Small intestine (tissue), 16 donors: ENCODE measurements at places on chromosomes 2 and 18.

- DNase-seq = no peak
Measured at GRCh38 chr18:41842886-41843285, 112.1 kb upstream of the PIK3C3 start.

- DNase-seq = no peak
Measured at GRCh38 chr2:63500398-63500797, 87.9 kb downstream of the WDPCP start.

GRCh38 chr2:218020281-218020680 lies 17.5 kb upstream of the TNS1 start:
- no peak for DNase-seq

- DNase-seq = no peak
Measured at GRCh38 chr2:231781798-231782726, 980 bp upstream of the PDE6D start.

- DNase-seq = no peak
Measured at GRCh38 chr18:63832470-63832869, 55.0 kb upstream of the SERPINB2 start.

GRCh38 chr2:28452534-28453081 lies 43.3 kb upstream of the PLB1 start:
- peak; percentile 73 for DNase-seq

GRCh38 chr2:142041105-142041504 lies 89.7 kb downstream of the LRP1B start:
- no peak for DNase-seq

- no peak for DNase-seq
Measured at GRCh38 chr2:11343368-11343649, 1.1 kb downstream of the ROCK2 start.

- DNase-seq = no peak
Measured at GRCh38 chr2:102358496-102358895, 2.9 kb downstream of the IL18R1 start.

DNA sequence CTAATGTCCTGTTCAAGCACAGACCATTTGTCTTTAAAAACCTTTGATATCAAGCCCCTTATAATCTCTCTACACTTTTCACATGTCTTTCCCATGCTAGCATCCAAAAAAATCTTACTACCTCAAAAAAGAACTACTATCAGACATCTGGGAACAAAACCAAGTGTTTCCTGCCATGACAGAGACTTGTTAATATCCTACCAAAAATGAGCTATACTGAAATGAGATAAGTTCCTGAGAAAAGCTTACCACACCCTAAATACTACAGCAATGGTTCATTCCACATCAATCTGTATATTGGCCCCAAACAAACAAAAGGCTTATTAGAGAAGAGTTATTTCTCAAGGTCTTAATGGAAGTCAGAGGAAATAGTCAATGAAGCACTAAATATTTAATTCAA lies 230.1 kb downstream of the DYM start:
- no peak for DNase-seq

DNA sequence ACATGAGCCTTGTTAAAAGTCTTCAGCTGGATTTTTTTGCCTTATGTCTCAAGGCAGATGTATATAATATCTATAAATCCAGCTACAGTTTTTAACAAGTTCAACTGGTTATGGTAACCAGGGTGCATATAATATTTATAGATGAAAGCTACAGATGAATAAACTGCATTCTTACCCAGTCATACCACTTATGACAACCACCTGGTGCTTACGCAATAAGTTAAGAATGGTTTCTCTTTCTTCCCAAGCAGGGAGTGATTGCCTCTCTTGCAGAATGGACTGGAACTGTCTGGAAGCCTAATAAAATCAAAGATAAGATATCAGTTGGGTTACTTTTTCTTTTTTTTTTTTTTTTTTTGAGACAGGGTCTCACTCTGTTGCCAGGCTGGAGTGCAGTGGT lies 19.6 kb downstream of the DHX57 start:
- DNase-seq = peak; percentile 28

GRCh38 chr2:61460163-61460562 lies 10.7 kb downstream of the USP34 start:
- no peak for DNase-seq

- DNase-seq = no peak
Measured at GRCh38 chr2:240522406-240522805, 35.4 kb downstream of the ANKMY1 start.

DNA sequence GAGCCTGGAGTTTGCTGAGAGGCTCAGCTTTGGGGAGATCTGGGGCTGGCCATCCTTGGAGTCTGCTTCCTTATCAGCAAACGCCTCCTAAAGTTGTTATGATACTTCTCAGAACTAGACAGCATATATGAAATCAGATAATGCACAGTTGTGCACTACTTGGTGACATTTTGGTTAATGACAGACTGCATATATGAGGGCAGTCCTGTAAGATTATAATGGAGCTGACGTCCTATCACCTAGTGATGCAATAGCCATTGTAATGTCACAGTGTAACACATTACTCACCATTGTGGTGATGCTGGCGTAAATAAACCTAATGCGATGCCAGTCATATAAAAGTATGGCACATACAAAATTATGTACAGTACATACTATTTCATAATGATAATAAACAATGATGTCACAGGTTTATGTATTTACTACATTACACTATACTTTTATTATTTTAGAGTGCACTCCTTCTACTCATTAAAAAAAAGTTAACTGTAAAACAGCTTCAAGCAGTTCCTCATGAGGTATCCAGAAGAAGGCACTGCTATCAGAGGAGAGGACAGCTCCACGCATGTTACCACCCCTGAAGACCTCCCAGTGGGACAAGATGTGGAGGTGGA lies 298.1 kb upstream of the REV1 start:
- no peak for DNase-seq

DNA sequence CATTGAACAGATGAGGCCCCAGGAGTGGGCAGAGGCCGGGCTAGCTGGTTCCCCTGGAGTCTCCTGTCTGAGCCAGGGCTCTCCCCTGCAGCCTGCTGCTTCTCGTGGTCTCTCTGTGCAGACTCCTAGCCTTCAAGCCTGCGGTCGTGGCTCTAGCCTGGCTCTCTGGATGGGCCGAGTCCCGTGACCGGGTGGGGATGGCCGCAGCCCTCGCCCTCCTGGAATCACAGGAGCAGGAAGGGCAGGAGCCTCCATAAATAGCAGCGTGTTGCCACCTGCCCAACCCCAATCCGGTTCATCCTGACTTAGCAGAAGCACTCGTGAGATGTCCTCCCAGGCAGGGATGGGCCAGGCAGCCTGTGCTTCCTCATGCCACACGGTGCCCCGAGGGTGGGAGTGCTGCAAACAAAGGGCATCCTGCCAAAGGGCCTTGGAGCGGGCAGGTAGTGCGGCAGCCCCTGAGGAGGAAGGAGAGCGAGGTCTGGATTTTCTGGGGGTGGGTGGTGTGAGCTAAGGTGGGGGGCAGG lies 43.9 kb downstream of the FOSL2 start:
- peak; percentile 67 for DNase-seq

GRCh38 chr2:86243950-86244733 lies 44.9 kb downstream of the MRPL35 start:
- DNase-seq = no peak

- DNase-seq = no peak
Measured at GRCh38 chr2:128467321-128467969, 148.8 kb upstream of the HS6ST1 start.

GRCh38 chr2:241835611-241836010 lies 23.1 kb downstream of the PDCD1 start:
- DNase-seq = no peak

DNA sequence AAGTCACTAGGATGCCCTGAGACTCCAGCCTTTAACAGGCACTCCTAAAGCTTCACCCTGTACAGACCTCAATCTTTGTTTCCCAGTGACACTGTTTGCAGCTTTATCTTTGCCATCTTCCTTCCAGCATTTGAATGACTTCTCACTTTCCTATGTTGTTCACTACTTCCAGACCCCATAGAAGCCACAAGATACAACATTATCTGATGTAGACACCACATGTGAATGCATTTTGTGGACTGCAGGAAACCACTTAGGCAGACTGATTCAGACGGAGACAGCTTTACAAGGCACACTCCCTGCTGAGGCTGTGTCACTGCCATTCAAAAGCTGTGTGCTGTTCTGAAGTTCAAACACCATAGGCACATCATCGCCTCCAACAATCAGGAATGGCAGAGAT lies 67.3 kb upstream of the SPATS2L start:
- no peak for DNase-seq

DNA sequence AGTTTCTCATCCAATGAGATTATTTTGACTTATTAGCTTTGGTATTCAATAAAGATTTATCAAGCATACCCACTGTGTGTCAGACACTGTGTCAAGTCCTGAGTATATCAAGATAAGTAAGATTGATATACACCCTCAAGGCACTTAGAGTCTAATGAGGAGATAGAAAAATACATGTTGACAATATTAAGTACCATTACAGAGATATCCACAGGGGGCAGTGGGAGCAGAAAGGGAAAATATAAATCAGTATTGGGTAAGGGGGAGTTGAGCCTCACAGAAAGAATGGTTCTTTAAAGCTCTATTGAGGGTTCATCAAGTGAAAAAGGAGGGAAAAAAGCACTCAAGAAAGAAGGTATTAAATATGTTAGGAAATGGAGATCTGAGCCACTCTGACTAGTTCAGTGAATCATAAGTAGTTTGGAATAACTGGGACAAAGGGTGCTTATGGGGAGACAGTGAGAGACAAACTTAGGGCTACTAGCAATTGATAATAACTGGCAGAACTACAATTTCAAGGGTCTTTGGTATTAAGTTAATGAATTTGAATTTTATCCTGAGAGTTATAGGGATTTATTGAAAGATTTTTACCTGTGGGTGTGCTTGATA lies 45.5 kb upstream of the SLC8A1 start:
- no peak for DNase-seq

DNA sequence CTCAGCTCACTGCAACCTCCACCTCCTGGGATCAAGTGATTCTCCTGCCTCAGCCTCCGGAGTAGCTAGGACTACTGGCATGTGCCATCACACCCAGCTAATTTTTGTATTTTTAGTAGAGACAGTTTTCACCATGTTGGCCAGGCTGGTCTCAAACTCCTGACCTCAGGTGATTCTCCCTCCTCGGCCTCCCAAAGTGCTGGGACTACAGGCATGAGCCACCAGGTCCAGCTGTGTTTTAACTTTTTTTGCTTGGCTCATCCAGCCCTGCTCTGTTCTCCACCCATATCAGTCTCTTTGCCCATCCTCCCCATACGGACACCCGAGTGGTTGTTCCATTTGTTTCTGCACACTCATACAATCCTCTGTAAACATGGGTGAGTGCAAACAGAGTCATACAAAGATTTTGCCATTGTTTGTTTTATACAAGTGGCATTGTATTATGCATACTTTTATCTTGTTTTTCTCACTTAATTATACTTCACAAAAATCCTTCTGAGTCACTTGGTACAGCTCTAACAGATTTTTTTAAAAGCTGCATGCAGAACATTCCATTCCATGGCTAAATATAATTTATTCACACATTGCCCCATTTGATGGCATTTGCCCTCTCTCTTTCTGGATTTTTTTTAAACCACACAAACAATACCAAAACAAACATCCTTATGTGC lies 5.3 kb downstream of the APOB start:
- DNase-seq = no peak

- no peak for DNase-seq
Measured at GRCh38 chr2:119527999-119528398, 3.7 kb upstream of the SCTR start.

GRCh38 chr18:21703241-21703820 lies 1.2 kb downstream of the ABHD3 start:
- DNase-seq = peak; percentile 68

- no peak for DNase-seq
Measured at GRCh38 chr18:55353391-55353790, 234.6 kb downstream of the TCF4 start.

DNA sequence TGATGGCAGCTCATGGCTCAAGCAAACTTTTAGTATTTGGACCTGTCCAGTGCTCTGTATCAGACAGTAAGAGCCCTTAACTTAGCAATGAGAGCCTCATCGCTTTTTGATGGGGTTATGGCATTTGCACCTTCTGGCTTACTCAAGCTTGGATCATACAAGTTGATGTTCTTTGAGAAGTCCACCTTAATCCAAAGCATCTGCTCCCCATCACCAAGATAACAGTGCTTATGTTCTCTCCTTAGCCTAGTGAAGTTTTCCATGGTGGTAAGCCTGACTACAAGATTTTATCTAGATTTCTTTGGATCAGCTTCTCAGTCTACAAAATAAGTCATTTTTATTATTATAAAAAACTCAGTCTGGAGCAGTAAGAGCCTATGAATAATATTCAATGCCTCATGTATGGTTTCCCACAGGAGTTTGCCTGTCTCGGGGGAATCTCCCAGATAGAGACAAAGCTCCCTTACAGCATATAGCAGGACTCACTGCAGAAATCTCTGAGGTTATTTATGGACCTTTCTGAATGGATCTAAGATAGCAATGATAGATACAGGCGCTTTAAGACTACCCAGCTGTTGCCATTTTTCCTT lies 472.2 kb upstream of the LINC00305 start:
- DNase-seq = no peak
